ENCODE measurements at places on chromosomes 2 and 18.

DNA sequence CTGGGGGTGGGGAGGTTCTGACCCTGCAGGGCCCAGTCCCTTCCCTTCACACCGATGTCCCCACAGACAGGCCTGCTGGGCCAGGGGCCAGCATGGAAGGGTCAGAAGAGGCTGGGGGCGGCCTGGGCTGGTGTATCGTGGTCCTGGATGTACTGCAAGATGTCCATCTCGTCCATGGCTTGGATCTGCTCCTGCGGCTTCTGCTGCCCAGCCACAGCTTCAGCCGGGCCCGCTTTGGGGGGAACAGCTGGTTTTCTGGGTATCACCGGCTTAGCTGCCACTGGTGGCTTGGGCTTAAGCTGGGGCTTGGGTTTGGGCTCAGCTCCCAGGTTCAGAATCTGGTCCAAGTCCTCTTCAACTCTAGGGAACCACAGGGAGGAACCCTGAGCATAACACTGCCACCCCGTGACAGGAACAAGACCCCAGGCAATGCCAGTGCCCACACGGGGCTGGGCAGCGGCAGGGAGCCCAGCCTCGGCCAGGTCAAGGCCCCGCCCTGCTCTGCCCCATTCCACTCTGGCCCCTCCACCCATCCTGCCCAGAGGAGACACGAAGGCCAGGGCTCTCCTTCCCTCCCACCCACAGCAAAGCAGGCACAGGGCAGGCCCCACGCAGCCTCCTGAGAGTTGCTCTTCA is 31.9 kb downstream of the HS1BP3 start:
- no peak for DNase-seq

DNA sequence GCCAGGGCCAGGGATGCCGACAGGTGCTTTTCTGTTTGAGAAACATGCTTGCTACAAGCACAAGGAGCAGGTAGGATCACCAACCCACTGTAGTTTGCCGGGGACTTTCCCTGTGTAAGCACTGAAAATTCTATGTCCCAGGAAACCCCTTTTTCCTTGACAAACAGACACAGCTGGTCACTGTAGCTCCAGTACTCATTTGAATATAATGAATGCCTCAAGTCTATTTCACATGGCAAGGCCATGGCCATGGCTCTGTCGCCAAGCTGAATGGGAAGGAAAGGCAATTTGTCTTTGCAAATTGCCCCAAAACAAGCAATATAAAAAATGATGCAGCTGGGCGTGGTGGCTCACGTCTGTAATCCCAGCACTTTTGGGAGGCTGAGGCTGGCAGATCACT is 49.6 kb upstream of the IGFBP2 start:
- DNase-seq, result no peak

GRCh38 chr2:157061799-157062198 is 195.7 kb upstream of the GALNT5 start:
- DNase-seq, result no peak

DNA sequence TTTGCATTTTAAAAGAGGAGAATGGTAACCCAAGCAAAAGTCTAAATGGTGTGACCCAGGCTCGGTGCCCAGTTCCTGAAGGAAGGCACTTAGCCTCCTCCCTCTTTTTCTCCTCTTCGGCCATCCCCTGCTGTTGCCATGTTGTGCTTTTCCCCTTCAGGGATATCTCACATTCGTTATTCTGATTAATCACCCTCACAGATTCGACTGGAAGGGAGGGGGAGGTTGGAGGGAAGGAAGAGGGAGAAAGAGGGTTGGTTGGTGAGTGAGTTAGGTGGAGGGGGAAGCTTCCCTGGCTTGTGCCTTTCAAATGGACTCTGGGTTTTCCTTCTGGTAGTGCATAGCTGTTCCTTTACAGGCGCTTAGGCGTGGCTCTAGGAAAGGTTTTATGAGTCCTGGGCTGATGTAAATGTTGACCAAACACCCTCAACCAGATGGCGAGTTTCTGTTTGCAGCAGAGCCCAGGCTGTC is 39.0 kb upstream of the LYPD6B start:
- DNase-seq, result no peak

DNA sequence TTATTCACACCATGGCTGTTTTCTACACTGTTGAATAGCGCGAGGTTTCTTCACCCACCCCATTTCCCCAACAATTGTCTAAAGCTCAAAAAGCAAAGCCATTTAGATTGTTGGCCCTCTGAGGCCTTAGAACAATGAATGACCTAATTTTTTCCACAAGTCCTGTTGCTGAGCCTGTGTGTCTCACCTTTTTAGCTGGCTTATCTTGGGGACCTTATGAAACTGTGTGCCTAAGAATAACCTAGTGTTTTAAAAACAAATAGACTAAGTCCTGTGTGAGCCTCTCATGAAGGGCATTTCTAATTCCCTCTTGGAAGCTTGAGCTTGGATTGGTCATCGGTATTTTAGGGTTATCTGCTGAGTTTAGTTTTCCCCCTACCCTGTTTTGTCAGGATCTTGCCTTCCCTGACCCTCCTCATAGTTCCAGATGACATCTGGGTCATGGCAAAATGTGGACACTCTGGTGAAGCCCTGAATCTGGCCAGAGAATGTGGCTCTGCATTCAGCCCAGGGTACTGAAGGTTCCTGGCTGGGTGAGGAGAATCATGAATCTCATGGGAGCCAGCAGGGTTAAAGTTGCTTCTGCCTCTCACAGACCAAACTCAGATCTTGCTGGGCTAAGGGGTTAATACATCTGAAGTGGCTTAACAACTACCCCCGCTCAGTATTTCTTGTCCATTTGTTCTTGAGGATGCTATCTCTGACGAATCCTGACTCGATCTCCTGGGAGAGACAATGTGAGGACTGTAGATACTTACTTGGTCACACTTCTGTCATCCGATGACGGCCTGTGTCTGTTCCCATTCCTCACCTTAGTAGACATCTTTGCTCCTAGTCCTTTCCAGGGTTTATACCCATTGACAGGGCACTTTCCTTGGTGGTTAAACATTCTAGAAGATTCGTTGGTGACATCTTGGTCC is 104.2 kb upstream of the MAP4K3 start:
- no peak for DNase-seq

DNA sequence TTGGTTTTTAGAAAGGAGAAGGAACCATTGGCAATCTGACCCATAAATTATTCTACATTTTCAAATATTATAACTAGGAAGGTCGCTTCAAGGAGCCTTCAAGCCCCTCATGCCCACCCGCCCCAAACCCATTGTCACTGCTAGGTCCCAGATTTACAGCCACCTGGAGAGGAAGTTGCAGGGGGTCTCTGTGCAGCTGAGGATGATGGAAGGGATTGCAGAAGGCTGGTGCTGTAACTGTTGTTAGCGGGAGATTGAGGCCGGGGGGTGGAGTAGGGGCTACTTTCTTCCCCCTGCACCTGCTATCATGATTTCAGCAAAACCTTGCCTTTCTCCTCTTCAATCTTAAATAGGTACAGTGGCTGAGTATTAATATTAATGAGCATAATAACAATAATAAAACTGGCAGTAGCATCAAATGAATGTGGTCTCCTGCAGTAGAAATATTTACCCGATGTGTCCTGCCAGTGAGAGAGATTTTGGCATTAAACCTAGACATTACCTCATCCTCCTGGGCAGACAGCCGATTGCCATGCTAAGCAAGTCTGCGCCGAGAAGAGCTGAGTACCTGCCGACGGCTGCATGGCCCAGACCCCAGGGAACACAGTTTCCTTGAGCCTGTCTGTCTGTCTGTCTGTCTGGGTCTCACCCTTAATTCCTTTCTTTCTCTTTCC is 225.4 kb downstream of the FAM210A start:
- DNase-seq, result no peak

GRCh38 chr2:15449556-15450236 is 111.4 kb downstream of the NBAS start:
- no peak for DNase-seq

- DNase-seq, result peak; percentile 55
Observed at GRCh38 chr2:127174136-127174535, 46.0 kb downstream of the CYP27C1 start.

- DNase-seq, result no peak
Observed at GRCh38 chr2:81304154-81304830, 999.7 kb upstream of the LRRTM1 start.

GRCh38 chr18:74456349-74457042 is 612 bp downstream of the DIPK1C start:
- no peak for DNase-seq

- DNase-seq, result no peak
Observed at GRCh38 chr2:235421618-235422017, 72.2 kb upstream of the AGAP1 start.

- DNase-seq, result peak; percentile 61
Observed at GRCh38 chr2:61210332-61210981, 48.5 kb downstream of the C2orf74 start.

- no peak for DNase-seq
Observed at GRCh38 chr2:204191574-204191973, 255.0 kb downstream of the ICOS start.

GRCh38 chr2:40395169-40396073 is 56.5 kb downstream of the SLC8A1 start:
- DNase-seq, result no peak

GRCh38 chr18:63216516-63217311 is 102.9 kb downstream of the BCL2 start:
- no peak for DNase-seq

DNA sequence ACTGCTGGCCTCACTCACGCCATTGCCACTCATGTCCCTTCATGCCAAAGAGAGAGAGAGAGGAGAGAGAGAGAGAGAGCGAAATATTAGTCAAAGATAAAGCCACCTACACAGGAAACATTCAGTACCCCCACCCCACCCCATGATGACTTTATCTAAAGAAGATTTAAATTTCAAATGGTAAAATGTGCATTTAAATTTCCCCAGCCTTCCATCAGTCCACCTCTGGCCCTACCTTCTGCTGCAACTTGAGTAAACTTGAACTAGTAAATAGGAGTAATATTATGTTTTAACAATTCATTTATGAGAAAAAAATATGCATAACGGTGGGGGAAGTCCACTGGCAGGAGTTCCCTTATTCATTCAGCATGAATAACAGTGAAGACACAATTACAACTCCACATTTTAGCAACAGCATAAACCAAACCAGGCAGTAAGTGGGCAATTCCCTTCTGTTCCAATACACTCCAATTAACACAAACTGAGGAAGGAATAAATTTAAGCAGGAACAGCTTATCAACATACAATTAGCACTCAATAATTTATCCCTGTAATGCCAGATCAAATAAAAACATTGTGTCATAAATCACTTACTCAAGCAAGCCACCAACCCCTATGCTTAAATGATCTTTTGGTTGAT is 264.2 kb downstream of the LNPK start:
- no peak for DNase-seq

GRCh38 chr2:121682396-121683298 is 33.4 kb upstream of the CLASP1 start:
- DNase-seq, result no peak

DNA sequence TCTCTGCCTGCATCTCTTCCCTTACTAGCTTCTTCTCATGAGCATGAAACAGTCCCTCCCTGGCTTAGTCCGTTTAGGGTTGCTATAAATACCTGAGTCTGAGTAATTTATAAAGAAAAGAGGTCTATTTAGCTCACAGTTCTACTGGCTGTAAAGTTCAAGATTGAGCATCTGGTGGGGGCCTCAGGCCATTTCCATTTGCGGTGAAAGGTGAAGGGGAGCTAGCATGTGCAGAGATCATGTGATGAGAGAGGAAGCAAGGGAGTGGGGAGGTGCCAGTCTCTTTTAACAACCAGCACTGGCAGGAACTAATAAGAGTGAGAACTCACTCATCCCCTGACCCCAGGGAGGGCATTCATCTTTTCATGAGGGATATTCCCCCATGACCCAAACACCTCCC is 26.8 kb downstream of the RHBDD1 start:
- DNase-seq, result no peak

DNA sequence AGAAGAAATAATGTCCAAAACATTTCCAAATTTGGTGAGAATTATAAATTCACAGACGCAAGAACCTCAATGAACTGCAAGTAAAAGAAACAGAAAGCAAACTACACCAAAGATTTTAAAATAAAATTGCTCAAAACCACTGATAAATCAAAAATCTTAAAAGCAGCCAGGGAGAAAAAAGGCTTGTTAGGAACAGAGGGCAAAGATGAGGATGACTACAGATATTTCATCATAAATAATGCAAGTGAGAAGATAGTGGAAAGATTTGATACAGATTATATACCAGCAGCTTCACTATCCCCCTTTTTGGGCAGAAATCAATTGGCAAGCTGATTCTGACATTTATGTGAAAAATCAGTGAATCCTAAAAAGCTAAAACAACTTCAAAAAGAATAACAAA is 10.3 kb upstream of the ASXL3 start:
- DNase-seq, result no peak

DNA sequence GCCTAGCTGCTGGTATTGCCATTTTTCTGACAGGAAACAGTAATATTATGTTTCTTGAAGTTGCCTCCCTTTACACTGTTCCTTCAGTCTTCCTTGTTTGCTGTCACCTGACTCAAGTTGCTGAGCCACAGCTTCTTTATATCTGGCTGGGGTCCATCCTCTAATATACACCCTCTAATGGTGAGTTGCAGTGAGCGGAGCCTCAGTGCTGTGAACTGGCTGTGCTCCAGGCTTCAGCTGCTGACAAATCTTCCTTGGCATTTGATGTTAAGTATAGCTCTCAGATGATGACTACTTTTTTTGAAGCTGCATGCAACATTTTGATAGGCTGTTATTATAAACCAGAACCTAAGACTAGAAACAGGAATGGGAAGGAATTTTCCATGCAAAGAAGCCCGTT is 366.7 kb downstream of the NUP35 start:
- no peak for DNase-seq

DNA sequence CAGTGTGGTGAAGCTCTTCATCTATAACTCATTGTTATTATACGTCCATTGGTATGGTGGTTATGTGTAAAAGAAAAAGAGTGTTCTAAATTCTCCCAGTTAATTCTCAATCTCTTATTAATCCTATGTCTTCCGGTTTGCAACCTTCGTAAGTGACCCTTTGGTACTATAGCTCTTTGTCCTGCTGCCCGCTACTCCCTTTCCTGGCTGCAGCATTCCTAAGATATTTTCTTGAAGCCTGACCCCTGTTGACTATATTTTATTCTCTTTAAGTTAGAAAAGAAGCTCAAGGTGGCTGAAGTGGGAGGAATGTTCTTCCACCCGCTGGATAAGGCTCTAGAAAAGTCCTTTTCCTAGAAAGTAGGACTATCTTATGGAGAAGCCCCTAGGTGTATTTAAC is 684.8 kb downstream of the SOCS6 start:
- DNase-seq, result no peak

All from A549 (cell line).